ENCODE measurements at places on chromosomes 3 and 15.

DNA sequence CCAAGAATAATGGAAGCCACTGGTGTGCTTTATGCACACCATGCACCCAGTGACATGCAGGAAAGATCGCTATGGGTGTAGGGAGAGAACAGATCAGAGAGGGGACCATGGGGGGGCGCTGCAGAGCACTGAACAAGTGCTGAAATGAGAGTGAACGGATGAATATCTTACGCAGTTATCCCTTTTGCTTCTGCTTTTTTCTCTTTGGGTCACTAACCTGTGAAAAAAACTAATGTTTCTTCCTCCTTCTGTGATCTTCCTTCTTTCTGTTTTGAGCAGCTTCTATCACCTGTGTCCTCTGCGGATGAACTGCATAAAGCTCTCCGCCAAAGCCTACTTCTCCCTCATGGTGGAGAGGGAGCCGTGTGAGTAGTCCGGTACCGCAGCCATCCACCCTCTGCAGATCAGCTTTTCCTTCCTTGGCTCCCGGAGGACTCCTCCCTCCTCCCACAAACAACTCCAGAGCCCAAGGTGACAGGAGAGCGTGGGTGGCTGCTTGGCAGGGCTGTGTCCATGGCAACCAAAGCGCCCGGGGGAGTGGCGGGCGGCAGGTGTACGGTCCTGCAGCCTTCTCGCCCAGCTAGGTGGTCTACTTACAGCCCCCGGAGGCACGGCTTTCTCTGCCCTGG lies 106.2 kb downstream of the DGKG start:
- no peak for DNase-seq

DNA sequence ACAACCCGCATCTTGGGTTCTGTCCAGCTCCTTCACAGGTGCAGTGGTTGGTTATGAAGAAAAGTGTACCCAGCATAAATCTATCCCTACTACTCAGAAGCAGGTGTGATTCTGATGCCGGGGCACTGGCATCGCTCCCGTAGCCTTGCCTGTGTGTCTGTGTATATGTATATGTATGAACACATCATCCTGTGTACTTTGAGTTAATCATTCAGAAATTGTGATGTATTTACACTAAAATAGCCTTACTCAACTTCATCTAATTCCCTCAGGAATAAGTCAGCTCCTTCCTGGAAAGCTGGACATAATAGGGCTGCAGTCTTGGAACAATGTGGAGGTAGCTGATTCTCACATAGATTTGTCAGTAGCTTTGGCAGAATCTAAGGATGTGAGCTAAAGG lies 6.7 kb upstream of the ZBED2 start:
- no peak for DNase-seq

- DNase-seq, result no peak
Observed at GRCh38 chr15:43912208-43912607, 85.4 kb downstream of the WDR76 start.

DNA sequence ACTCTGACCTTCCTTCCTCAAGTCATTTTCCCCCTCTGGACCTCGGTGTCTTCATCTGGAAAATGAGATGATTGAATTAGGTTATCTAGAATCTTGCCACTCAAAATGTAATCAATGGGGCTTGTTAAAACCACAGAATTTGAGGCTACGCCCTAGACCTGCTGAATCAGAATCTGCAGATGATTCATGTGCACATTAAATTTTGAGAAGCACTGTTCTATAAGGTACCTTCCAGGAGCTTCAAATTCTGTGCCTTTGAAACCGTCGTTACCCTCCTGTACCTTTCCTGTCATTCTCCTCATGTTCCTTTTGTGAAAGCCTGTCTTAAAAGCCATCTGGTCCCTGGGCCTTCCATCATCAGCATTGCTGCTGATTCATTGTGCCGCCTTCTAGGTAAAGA lies 172.4 kb upstream of the TOPAZ1 start:
- DNase-seq, result no peak

- no peak for DNase-seq
Observed at GRCh38 chr15:45948181-45948621, 313.4 kb downstream of the SQOR start.

GRCh38 chr3:141231952-141232823 lies 563 bp downstream of the PXYLP1 start:
- DNase-seq, result peak; percentile 18

DNA sequence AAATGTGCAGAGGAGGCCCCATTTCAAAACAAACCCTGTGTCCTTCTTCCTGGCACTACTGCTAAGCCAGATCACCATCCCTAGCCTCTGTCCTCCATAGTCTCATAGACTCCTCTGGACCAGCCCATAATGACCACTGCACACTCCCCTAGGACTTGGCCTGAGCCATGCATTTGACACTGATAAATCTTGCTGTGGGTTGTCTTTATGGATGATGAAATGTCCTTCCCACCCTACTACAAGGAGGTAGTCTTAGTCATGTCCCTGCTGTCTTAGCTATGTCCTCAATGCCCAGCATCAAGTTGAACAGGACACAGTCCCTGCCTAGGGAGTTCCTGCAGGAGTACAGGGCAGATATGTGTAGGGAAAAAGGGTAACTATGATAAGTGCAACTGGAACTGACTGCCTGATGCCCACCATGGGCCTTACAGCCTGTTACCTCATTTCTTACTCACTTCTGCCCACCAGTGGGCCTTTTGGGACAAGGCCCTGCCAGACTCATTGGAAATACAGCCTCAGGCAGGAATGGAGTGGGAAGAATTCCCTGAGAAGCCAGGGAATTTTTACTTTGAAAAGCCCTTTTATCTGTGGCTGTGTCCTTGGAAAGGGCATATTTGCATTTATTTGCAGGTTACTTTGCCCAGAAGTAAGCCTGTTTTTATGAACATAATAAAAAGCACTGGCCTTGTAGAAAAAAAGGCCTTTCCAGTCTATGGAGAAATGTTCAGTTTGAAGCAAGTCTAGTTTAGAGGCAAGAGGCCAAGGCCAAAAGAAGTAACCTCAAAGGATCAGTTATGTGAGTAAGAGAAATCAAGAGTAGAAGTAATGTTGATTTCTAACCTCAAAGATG lies 199.6 kb upstream of the EIF1B start:
- no peak for DNase-seq

- DNase-seq, result peak; percentile 54
Observed at GRCh38 chr3:57961828-57962447, 46.3 kb upstream of the FLNB start.

- DNase-seq, result no peak
Observed at GRCh38 chr3:13890377-13891016, 10.6 kb upstream of the WNT7A start.

GRCh38 chr15:90306560-90306959 lies 41.1 kb downstream of the NGRN start:
- peak; percentile 9 for DNase-seq
